Activated CD4-positive, alpha-beta memory T cell treated with anti-CD3 and anti-CD28 coated beads, Interleukin-2, amount 10 ng/mL, durations not matched to agents 7 days and 5 days (primary cell): ENCODE measurements at places on chromosomes 7 and 10. TPM values are rescaled to one million over a fixed set of nuclear protein-coding genes. Genes with fewer than 3 reads are reported as not detected.

GRCh38 chr7:7803715-7804178, 85.3 kb upstream of the RPA3 start:
- no peak for DNase-seq

DNA sequence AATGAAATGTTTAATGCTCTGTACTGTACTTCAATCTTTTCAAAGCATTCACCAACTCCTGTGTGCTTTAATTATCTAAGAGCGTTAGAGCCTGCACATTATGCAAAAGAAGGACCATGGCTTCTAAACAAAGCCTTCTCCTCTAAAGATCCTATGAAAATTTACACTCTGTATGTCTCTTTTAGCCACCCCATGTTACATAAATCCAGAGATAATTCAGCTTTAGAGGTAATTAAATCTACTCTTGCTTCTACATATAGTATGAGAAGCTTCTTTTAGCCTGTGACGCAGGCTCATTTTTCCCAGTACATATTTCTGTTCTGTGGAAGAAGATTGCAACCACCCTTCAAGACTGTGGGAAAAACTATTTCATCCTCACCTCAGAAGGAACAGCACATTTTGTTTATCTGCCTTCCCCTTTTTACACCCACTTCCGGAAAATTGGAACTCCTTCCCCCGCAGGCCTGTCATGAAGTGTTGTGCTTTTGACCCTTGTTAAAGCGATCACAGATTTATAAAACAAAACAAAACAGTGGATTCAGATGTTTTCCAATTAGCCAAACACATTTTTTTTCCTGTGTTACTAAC, 8.1 kb upstream of the TAS2R16 start:
- no peak for DNase-seq

DNA sequence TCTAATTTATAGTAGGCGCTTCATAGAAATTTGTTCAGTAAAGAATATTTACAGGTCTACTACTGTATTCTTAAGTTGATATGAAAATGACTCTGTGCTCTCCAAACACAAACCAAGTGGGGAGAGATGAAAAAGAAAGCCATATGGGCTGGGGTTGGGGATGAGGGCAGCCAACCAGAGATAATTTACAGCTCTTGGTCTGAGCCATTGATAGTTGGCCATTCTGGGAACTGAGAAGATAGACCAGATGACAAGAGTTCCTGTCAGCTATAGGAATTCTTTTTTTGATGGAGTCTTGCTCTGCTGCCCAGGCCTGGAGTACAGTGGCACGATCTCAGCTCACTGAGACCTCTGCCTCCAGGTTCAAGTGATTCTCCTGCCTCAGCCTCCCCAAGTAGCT, 57.4 kb downstream of the LAMB4 start:
- DNase-seq: no peak

DNA sequence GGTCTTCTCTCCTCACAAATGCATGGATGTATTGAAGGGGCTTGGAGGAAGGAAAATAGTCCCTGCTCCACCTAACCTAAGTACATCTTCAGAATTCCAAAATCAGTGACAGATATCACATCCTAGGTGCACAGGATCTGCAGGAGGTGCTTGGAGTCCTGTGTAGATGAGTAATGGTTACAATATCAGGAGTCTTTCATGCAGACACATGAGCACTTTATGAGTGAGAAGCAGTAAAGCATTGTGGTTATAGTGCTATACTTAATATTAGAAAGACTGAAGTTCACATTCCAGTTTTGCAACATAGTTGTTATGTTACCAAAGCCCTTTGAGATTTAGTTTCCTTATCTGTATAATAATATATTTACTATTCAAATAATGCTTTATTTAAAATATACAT, 516.7 kb downstream of the NEBL start:
- no peak for DNase-seq

DNA sequence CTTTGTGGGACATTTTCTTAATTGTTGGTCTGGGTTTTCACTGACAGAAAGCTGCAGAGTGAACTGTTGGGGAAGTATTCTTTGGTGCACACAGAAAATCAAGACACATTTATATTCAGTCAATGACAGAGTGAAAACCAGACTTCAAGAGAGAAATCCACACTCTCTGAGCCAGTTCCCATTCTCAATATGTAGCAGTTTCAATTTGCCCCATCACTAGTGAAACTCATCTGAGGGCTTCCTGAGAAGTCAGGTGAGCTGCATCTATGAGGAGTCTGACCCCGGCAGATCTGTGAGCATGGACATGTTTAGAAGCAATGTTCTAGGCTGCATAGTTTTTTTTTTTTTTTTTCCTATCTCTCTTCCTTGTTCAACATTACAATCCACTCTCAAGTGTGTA, 163.7 kb upstream of the AHR start:
- DNase-seq: no peak

- no peak for DNase-seq
Observed at GRCh38 chr10:66045859-66046258, 880.0 kb upstream of the LRRTM3 start.

DNA sequence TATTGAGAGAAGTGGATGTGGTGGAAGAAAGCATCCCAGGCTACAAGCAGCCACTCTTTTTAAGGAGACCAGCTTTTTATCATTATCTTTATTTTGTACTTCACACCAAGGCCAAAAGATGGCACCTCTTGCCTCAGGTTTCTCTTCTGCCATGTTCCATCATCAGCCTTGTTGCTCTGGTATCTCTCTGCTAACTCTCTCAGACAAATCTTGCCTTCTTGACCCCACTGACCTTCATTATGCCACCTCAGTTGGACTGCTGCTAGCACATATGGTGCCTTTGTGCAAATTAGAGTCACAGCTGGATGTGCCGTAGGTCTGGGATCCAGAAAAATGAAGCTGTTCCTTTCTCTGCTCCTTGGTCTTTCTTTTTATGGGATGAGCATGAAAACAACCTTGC, 47.1 kb upstream of the DYNC1I1 start:
- no peak for DNase-seq

- DNase-seq: peak; percentile 37
Observed at GRCh38 chr10:132539431-132539839, 1.8 kb downstream of the INPP5A start.

SSC4D gene
- not detected for total RNA-seq

CLRN3 gene
- total RNA-seq: not detected

NAT16 gene
- total RNA-seq: not detected

NEUROD6 gene
- total RNA-seq: not detected
